ENCODE measurements at places on chromosomes 5 and 9.

DNA sequence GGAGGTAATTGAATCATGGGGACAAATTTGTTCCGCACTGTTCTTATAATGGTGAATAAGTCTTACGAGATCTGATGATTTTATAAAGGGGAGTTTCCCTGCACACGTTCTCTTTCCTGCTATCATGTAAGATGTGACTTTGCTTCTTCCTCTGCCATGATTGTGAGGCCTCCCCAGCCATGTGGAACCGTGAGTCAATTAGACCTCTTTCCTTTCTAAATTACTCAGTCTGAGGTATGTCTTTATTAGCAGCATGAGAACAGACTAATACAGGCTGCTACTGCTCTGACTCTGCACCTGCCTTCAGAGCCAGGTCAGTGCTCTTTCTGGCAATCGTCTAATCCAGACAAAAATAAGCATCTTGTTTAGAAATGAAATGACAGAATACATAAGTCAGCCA, 479.2 kb upstream of the TUSC1 start:
- DNase-seq: no peak

- no peak for DNase-seq
Observed at GRCh38 chr5:38323645-38324295, 65.4 kb downstream of the EGFLAM start.

DNA sequence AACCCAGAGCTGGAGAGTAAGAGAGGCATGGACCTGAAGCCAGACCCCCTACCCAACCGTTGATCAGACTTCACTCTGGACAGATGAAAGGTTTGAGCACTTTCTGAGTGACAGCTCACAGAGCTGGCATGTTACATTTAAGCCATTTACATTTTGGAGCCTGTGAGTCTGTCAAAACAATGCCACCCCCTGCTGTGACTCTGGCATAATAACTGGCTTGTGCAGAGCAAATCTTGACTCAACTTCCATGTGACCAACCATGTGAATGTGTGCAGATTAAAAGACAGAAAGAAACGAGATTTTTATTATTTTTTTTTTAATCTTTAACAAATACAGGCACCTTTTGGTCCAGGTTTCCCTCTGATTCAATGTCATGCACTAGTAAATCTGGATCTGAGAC, 48.5 kb downstream of the MFAP3 start:
- DNase-seq: no peak

GRCh38 chr9:34403554-34404380, 27.1 kb upstream of the MYORG start:
- DNase-seq: peak; percentile 57

DNA sequence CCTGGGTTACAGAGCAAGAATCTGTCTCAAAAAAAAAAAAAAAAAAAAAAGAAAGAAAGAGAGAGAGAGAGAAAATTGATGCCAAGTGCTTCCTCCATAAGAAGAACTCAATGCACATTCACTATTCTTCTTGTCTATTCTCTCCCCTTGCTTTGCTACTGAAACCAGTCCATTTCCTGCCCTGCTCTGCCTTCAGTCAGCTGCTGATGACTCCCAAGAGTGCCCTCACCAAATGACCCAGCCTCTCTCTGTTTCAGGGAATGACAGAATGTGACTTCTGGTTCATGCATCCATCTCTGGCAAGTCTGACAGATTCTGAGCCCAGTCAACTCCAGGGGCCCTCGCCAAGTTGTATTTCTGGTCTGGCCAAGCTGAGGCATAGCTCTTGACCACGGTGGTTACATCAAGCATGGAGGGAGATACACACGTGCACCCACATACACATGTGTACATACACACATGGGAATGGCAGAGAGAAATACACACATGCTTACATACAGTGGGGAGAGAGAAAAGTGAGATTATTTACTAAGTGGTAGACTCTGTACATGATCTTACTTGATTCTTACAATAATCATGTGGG, 106.2 kb downstream of the NSG2 start:
- no peak for DNase-seq

DNA sequence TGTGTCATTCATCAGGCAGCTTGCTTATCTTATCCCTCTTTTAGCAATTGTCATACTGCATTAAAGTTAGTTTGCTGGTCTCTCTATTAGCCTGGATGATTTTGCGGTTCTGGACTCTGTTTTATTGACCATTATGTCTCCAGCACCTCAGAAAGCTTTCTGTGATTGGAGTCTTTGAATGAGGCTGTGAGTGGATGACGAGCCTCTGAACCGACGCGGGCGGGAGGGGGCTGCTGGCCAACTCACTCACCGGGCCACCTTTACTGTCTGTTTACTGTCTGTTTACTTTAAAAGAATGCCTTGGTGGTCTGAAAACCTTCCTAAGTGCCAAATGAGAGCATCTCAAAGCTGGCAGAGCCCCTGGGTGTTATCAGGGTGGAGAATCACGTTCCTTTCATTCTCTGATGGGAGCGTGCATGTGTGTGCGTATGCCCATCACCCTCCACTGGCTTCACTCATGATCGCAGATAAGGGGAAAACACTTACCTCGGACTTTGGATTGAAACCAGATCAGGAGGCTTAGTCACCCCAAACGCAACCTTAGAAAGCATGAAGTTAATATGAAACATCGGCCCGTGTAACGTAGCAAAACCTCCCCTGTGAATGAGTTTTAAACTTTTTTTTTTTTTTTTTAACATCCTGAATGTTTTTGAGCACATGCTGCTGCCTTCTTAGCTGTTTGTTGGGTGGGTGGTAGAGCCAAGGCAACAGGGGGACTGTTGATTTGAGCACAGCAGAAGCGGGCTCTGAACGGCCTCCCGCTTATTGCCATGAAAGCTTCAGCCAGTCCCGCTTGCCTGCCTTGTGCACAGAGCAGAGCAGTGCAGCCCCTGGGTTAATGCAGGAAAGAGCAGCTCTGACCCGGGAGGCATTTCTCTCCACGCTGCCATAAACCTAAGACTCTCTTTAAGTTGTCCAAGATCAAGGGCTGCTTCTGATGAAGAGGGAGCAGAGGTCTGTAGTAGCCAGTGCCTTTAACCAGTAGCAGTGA, 173.6 kb downstream of the GADD45G start:
- DNase-seq: no peak

DNA sequence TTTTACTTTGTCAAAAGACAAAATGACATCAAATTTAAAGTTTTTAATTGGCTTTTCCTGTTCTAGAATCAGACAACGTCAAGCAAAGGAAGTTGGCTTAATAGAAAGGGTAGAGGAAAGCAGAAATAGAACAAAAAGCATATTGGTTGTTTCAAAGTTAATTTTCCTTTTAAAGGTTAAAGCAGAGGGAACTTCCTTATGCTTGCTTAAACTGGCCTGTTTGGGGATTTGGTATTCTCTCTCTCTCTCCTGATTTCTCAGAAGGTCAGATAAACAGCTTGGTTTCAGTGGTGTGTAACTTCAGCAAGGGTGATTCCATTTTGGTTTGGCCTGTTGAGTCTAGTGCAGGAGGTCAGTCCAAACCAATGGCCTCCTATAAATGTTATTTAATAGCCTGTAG, 127.1 kb downstream of the SMARCA2 start:
- no peak for DNase-seq

- no peak for DNase-seq
Observed at GRCh38 chr9:116276196-116276493, 122.6 kb downstream of the PAPPA start.

- DNase-seq: no peak
Observed at GRCh38 chr9:114034196-114034595, 43.9 kb downstream of the AMBP start.

- DNase-seq: no peak
Observed at GRCh38 chr5:101534491-101535110, 631.5 kb upstream of the ST8SIA4 start.

GRCh38 chr5:97297063-97297703, 114.1 kb upstream of the RIOK2 start:
- DNase-seq: peak; percentile 7

DNA sequence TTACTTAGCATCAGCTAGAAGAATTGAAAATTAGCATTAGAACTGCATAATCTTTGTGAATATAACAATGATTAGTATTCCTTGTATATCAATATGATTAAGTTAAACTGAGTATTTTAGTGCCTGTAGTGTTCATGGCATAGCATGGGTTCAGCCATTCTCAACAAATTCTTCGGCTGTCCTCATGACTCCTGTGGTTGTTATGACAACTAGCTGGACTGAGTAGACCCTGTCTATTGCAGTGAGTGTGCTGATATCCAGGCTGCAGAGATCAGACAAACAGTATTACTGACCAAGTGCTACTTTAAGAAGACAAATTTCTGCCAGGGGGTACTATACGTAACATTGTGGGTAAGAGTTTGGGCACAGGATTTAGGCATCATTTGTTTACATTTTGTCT, 125.9 kb downstream of the NUDT12 start:
- no peak for DNase-seq

- DNase-seq: no peak
Observed at GRCh38 chr9:36127652-36128244, 8.8 kb upstream of the GLIPR2 start.

GRCh38 chr9:129712634-129713401, 40.0 kb downstream of the PTGES start:
- no peak for DNase-seq

- no peak for DNase-seq
Observed at GRCh38 chr9:134725605-134725940, 84.0 kb downstream of the COL5A1 start.

DNA sequence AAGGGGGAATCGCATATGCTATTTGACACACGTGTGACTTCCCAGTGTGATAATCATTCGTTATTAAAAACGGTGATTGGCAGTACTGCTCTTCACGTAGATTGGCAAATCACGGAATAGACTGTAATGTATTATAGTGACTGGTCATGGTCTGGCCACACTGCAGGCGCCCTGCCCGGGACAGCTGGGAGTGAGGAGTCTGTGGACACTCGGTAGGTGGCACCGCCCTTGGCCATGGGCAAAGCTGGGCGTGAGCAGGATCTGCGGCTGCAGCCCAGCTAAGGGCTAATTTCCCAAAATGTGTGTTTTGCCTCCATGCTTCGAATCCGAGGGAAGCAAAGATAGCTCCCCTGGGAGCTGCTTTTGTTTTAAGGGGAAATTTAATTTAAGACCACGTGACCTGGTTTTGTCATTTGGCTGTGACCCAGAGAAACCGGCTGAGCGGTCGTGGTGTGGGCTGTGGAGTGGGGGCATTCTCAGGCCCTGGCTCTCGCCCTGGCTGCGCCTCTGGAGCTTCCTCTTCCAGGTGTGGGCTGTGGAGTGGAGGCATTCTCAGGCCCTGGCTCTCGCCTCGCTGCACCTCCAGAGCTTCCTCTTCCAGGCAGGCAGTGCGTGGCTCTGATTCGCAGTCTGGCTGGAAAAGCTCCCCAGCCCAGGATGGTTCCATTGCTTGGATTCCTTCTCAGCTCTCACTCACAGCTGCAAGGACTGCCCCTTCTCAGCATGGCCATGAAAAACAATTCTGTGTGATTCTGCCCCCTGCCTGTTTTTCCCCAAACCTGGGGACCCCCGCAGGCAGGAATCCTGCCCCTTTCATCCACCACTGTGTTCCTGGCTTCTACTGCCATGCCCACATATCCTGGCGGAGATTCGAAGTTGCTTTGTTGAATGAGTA, 131.1 kb downstream of the OLFM1 start:
- no peak for DNase-seq

GRCh38 chr5:81188962-81189361, 44.2 kb upstream of the CKMT2 start:
- no peak for DNase-seq

DNA sequence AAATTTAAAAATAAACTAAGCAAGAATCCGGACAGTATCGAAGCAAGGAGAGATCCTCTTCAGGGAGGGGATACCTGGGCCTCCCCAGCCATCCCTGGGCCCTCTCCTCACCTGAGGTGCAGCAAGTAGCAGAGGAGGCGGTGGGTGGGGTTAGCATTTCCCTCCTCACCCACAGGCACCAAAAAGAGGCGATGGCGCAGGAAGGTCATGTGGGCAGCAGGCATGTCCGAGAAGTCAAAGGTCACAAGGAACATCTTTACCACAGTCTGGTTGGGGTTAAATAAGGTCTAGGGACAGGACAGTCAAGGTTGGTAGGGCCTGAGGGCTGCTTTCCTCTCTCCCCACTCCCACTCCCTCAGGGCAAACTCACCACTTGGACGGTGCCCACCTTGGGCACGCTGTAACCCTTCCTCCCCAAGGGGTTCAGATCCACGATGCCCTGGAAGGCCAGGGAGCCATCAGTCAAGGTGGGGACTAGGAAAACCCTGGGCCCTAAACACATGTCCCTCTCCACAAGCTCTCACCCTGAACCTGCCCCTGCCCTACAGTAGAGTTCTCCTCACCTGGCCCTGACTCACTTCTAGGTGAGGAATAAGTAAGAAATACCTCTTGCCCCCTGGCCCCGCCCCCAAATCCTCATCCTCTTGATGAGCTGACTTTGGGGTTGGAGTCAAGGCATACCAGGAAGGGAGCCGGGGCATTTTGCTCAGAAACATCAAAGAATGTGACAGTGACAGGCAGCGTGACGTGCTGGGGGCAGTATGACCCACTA, 2.8 kb upstream of the STOML2 start:
- no peak for DNase-seq

- no peak for DNase-seq
Observed at GRCh38 chr5:132787076-132787475, 10.0 kb upstream of the SEPTIN8 start.

GRCh38 chr5:52269401-52269800, 518.3 kb upstream of the ITGA1 start:
- DNase-seq: no peak

DNA sequence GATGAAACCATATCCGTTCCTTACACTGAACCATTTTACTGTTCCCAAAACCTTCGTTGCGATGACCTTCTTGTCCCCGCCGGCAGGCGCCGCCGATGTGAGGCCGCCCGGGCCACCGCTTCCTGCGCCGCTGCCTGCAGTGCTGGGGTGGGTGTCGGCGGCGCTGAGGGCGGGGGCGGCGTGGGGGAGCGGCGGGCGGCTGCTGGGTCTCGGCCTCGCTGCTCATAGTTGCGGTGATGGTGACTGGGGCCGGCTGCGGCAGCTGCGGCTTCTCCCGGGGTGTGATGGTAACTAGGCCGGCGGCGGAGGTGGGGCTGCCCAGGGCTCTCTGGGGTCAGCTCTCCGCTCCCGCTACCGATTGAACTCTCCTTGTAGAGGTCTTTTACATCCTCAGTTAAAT, 14.1 kb upstream of the OR2S2 start:
- DNase-seq: peak; percentile 16

DNA sequence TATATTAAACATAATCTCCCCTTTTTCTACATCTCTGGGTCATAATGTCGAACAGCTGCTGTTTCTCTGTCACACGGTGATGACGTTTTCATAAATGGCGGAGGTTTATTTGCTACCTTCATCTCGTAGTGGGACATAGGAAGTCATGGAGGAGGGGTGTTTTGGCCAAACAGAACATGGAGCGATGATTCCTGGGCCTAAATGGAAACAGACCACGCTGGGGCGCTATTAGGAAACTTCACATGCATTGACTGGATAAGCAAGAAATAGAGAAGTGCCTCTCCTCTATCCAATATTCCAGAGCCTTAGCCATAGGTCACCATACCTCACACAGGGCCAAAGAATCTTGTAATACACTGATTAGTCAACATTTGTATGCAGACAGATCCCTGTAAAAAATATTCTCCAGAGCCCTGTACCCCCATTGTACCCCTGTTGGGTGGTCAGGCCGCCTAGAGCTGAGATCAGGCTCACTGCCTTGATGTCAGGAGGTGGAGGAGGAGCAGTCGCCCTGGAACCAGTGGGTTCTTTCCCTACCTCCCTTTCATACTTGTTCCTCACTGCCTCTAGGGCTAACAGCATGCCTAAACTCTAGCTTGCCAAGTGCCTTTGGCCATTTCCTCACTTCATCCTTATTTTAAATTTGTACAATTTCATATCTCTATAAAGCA, 77.8 kb upstream of the SPIN1 start:
- DNase-seq: no peak
